ENCODE measurements at places on chromosomes 1 and 21.

DNA sequence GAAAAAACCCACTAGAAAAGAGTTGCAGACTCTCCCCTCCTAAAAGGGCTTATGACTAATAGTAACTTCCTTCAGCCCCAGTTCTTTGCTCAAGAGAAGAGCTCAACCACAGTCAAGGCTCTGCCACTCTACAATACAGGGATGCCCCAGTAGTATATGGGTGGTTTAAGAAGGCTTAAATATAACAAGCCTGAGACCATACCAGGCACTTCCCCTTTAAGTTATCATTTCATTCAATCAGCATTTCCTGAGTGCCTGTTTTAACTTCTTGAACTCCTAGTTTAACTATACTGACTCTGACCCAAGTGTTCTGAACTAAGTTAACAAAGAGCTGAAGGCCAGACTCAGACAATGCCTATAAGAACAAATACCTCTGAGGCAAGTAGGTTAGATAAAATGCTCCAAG lies 19.8 kb downstream of the PRPF38A start:
- DNase-seq = peak; percentile 1

DNA sequence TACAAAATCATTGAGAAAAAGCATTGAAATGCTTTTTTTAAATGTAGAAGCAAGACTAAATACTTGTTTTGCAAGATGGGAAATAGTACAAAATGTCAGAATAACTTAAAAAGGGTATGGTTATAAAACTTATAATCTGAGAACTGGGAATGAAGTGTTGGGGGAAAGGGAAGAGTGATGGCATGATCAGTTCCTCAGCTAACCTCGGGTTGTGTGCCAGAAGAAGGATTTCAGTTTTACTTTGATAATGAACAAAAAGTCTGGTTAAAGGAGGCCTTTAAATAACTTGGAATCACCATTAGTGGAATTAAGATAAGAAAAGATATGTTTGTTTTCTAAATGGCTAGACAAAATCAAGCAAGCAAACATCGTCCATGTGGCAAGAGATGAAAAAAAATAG lies 20.7 kb downstream of the NEK7 start:
- no peak for DNase-seq

- DNase-seq = peak; percentile 52
Observed at GRCh38 chr1:223189903-223190724, 47.1 kb upstream of the TLR5 start.

GRCh38 chr1:22217811-22218460 lies 75.0 kb upstream of the WNT4 start:
- DNase-seq = no peak

- no peak for DNase-seq
Observed at GRCh38 chr1:98398649-98399048, 262.9 kb upstream of the SNX7 start.

DNA sequence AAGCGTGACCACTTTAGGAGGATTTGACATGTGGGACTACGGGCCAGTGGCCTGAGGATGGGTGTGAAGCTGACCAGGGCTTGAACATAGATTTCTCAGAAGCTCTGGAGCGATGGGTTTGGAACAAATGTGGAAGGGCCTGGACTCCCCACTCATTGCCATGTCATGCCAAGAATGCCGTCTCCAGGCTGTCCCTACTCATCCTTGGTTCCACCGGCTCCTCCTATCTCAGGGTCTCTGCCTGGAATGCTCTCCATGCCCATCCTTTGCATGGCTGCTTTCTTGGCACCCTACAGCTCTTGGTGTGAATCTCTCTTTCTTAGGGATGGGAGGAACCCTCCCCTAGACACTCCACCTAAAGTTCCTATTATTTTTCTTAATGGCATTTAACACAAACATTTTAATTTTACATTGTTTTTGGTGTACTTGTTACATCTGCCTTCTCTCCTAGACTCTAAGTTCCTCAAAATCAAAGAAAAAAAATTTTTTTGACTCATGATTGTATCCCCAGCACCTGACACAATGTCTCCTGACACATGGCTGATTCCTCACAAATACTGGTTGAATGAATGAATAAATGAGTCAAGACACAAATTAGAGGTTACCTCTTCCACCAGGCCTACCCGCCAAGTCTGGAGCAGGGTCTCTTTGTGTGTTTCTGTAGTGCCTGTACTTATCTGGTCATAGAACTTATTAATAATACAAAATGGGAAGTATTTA lies 114.5 kb downstream of the OMA1 start:
- DNase-seq = no peak

GRCh38 chr21:41767606-41768436 lies 969 bp upstream of the RIPK4 start:
- no peak for DNase-seq

GRCh38 chr21:37683396-37684114 lies 232.7 kb downstream of the KCNJ6 start:
- no peak for DNase-seq

GRCh38 chr1:81452693-81453366 lies 347.9 kb upstream of the ADGRL2 start:
- DNase-seq = no peak

DNA sequence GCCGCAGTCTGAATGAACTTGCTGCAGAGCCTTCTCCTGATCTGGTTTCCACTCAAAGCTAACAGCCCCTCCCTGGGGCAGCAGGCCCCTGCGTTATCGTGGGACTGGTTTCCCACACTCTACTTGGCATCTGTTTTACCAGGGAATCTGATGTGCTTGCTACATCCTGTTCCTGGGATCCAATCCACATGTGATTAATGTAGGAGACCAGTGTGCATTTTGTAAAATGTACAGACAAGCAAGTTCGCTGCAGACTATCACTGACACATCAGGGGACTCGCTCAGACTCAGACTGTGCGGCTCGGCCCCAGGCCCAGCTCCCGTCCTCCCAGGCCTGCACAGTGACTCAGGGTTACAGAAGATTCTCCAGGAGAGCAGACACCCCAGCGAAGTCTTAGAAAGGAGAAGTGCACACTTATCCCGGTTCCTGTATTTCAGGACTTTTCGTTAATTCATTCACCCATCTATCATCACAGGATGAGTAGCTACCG lies 340.1 kb downstream of the MATN1 start:
- DNase-seq = no peak

GRCh38 chr1:3022511-3022973 lies 1.3 kb downstream of the ACTRT2 start:
- no peak for DNase-seq

- no peak for DNase-seq
Observed at GRCh38 chr1:2226525-2227345, 1.4 kb upstream of the SKI start.

- no peak for DNase-seq
Observed at GRCh38 chr1:84859866-84860265, 33.1 kb downstream of the LPAR3 start.

GRCh38 chr1:233268389-233269022 lies 27.0 kb downstream of the PCNX2 start:
- DNase-seq = no peak

DNA sequence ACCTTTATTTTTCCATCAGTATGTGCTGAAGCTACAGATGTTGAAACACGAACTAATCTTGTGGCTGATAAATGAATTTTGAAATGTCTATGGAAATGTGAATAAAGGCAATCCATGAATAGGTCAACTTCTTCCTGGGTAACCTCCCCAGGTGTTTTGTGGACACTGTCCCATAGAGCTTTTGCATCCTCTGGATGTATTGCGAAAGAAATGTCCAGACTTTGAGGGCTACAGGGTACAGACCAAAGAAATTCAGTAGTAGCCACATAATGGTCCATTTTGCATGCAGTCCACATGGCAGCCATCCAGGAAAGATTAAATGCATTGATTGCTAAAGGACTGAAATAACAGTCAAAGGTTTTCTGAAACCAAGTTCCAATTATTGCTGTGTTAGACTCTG lies 21.5 kb upstream of the DARS2 start:
- DNase-seq = no peak

GRCh38 chr1:202807926-202808757 lies at the start of gene KDM5B:
TSS of gene KDM5B (minus strand) at chr1:202808421. CDS start at chr1:202808305, 116 bp downstream.
- DNase-seq = peak; percentile 74

DNA sequence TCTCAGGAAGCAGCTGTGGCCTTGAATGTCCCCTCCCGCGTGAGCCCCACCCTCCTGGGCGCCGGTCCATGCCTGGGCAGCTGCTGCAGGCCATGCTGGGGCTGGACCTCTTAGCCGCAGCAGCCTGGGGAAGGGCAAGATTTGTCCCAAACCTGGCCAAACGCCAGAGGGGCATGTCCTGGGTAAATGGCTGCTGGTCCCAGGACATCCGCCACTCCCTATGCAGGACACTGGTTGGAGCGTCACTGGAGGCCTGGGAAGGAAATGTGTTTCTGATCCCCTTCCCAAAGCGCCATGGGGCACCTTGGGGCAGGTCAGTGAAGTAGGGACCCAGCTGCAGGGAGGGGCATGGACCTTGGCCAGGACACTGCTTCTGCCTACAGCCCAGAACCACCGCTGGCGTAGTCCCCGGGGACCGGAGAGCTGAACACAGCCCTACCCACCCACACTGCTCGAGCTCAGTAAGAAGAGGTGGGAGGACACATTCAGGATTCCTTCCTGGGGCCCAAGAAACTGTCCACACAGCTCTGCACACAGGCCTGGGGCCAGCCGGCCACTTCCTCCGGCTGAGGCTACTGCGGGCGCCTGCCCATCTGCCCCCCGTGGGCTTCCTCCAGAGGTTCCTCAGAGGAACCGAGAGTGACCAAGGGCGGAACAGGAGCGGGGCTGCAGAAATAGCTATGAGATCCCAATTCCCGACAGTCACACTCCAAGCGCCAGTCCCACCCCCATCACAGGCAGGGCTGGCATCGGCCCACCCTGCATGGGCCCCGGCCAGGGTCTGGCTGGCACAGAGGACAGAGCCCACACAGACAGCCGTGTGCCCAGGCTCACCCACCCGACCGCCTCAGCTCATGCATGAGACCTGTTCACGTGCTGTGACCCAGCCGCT lies 10.8 kb upstream of the PLEKHG5 start:
- no peak for DNase-seq

DNA sequence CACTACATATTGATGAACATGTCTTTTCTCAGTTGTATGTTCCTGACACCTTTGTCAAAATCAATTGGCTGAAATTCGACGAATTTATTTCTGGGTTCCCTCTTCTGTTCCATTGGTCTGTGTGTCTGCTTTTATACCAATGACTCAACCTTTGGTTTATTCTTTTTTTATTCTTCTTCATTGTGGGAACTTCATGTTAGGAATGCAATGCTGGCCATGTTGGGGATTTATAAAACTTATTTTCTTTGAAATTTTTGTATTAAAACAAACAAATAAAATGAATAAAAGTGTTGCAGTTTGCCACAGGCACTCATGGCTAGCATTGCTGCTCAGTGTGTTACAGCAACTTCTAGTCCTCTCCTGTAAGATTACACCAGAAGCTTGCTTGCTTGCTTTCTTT lies 287.8 kb downstream of the DUSP10 start:
- DNase-seq = no peak

DNA sequence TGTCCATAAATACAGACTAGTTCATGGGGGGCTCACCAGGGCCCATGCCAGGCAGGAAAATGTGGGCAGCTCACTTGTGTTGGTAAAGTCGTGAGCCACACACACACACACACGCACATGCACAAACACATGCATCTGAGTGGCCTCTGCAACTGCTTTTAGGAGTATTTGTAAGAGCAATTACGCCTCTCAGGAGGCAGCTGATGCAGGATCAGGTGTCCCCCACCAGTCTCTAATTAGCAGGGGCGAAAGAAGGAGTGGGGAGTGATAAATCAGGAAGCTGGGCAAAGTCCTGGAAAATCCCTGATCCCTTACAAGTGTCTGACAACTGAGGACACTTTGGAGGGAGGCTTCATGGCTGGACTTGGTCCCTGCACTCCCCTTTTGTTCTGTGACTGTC lies 5.7 kb upstream of the IVL start:
- DNase-seq = no peak

- no peak for DNase-seq
Observed at GRCh38 chr1:180617774-180618395, 13.9 kb upstream of the XPR1 start.

GRCh38 chr1:192550922-192551534 lies 24.5 kb upstream of the RGS1 start:
- DNase-seq = no peak

DNA sequence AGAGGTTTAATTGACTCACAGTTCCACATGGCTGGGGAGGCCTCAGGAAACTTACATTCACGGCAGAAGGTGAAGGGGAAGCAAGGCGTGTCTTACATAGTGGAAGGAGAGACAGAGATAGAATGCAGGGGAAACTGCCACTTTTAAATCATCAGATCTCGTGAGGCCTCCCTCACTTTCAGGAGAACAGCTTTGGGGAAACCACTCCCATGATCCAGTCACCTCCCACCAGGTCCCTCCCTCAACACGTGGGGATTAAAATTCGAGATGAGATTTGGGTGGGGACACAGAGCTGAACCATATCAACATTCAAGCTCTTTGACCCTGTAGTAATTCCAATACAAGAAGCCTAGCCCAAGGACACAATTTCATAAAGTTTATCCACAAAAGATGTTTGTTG lies 13.7 kb downstream of the PIGP start:
- DNase-seq = no peak

DNA sequence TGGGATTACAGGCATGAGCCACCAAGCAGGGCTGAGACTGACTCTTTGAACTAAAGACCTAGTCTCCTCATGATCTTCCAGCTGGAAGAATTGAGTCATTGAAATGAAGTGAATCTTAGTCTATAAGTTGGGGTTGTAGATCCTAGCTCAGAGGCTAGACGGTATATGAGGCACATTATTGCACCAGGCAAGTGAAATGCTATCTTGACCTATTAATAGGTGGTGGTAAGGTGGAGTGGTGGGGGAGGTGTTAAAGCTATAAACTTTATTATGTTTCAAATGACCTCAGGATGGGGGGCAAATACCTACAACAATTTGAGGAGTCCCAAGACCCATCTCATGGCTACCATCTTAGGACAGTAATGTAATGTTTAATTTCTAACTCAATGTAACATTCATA lies 36.8 kb upstream of the SLC16A1 start:
- no peak for DNase-seq

DNA sequence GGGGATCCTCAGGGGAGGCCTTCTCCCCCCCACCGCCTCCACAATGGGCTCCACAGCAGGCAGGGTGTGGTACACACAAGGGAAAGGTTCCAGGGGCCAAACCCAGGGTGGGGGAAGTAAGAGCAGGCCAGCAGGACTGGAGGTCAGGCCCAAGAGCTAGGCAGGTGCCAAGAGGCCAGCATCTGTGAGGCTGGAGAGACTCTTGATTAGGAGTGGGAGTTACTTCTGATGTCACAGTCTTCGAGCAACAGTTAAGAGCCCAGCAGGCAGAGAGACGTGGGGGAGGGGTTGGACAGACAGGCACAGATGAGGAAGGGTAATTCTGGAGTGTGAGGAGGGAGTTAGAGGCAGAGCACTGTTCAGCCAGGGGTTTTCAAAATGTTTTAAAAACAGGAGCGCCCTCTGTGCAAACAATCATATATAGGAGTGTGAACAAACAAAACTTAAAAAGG lies 55.8 kb downstream of the SLC9A1 start:
- DNase-seq = no peak

- DNase-seq = no peak
Observed at GRCh38 chr1:228208831-228209551, 1.1 kb downstream of the OBSCN start.

GRCh38 chr1:150109586-150109985 lies 40.1 kb upstream of the PLEKHO1 start:
- DNase-seq = no peak

DNA sequence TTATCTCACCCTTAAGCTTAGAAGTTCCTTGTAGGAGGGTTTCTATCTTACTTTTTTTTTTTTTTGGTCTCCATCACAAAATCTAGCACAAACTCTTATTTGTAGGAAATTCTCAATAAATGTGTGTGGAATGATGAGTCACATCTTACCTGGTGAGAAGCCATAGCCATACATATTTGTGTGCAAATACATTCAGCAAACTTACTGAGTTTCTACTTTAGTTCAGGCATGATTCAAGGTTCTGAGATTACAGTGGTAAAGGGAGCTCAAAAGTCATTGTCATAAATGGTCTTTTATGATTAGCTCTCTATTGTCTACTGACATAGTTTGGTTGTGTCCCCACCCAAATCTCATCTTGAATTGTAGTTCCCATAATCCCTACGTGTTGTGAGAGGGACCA lies 193.1 kb upstream of the UBE2U start:
- no peak for DNase-seq

Data from activated CD4-positive, alpha-beta T cell treated with anti-CD3 and anti-CD28 coated beads, Interleukin-2, amount 50 U/mL, for 4 hours (primary cell).